DMS79 treated with DMSO at 0.1 percent for 48 hours (cell line): ENCODE measurements at places on chromosomes 11 and 22.

DNA sequence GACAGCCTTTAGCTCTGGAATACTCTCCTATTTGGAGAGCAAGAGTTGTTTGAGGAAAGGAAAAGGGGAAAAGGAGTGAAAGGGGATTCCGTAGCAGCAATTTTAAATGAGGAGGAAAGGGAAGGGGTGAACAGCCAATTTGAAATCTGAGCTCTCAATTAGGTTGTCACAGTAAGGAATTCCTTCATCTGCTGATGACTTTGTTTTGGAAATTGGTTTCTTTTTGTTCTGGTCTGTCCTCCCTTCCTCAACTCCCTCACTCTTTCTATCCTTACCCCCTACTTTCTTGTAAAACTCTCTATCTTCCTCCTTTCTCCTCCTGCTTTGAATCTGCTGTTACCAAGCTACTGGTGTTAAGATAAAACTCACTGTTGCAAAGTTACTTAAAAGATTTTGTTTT, 1155.6 kb downstream of the DLG2 start:
- no peak for DNase-seq

GRCh38 chr11:96199563-96200025, 143.4 kb downstream of the MAML2 start:
- DNase-seq = no peak

DNA sequence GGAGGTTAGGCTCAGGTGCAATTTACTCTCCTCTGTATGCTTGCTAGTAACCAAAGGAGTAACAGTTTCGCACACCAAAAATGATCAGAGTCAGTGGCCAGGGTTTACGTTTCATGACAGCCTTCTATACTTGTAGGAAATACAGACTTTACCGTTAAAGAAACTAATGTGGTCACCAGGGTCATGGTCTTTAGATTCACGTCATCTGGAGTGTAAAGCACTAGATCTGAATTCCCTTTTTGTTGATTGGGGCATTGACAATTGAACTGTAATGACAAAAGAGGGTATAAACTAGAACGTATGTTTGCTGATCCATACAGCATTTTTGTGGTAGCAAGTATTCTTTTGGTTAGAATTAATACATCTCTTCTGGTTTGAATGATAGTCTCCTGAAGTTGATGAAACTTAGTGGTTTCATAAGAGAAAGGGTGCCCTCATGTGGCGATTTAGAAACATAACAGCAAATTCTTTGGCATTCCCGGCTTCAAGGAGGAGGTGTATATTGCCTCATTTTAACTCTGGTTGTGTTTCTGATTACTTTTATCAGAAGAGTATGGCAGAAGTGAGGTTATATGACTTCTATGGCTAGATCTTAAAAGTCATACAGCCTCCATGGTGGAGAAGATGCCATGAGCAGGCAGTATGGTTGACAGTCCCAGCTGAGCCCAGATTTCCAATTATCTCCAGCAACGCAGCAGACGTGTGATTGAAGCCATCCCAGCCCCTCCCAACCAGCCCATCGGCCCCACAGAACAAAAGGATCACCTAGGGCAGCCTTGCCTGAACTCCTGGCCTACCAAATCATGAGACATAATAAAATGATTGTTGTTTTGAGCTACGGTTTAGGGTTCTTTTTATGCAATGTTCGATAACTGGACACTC, 35.1 kb downstream of the MMP7 start:
- DNase-seq = peak; percentile 83

DNA sequence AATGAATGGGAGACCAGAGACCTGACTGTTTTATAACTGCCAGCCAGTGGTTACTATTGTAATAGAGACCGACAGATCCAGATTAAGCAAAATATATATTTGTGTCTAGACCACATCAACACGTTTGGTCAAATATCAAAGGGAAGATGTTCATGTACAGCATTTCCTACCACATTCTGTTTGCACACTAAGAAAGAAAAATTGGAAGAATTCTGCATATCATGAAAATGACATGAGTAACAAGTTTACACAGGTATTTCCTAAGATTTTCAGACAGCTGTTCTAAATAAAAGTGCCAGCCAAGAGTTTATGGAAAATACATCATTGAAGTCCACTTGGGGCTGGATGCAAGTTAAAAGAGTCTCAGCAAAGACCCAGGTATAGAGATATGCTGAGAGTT, 145.5 kb upstream of the ANO3 start:
- DNase-seq = no peak
